ENCODE measurements at places on chromosomes 2 and 18.

GRCh38 chr2:36433311-36434217, 78.0 kb downstream of the CRIM1 start:
- no peak for DNase-seq

DNA sequence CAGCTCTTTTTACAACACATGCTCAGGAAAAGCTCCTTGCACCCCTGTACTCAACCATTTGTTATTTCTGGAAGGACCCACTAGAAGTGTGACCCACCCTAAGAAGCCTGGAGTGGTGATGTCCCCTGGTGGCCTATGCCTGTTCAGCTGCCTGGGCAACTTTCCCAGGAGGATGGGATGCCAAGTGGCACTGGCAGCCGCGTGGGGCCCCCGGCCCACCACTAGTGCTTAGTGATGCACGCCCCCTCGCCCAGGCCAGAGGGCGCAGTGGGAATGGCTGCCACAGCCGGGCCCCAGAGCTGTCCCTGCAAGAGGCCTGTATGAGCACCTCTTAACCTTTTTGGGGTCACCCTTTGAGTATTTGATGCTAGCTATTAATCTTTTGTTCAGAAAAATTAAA, 18.1 kb downstream of the IMPA2 start:
- DNase-seq = no peak

DNA sequence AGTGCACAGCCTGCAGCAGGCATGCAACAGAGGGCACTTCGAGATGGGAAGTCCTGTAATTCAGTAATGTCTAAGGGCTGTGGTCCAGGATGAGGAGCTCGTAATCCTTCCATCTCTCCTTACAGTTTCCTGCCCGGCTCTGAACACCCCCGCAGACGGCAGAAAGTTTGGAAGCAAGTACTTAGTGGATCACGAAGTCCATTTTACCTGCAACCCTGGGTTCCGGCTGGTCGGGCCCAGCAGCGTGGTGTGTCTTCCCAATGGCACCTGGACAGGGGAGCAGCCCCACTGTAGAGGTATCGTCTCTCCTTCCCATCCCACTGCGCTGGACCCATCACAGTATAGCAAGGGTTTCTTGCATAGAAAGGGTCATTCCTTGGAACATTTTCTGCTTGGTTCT, 26.7 kb downstream of the FBLN7 start:
- DNase-seq = no peak

- no peak for DNase-seq
Measured at GRCh38 chr2:239929504-239929903, 95.6 kb downstream of the NDUFA10 start.

GRCh38 chr2:168119515-168120141, 127.8 kb downstream of the STK39 start:
- no peak for DNase-seq

DNA sequence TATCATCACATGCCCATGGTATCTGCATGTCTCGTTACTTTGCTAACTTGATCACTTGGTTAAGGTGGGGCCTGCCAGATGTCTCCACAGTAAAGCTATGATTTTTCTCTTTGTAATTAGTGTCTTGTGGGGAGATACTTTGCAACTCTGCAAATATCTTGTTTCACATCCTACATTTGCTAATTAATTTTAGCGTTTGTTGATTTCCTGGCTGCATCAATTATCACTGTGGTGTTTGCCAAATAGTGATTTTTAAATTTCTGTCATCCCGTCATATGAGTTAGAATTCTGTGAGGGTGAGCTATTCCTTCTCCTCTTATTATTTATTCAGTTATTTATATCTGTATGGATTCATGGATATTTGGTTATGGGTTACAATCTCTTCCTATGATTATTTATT, 161.4 kb downstream of the FMNL2 start:
- DNase-seq = no peak
